ENCODE measurements at places on chromosomes 11 and 22.

- DNase-seq = no peak
Observed at GRCh38 chr11:118240999-118241763, 11.0 kb downstream of the MPZL3 start.

- DNase-seq = no peak
Observed at GRCh38 chr11:75954039-75954438, 139.0 kb downstream of the UVRAG start.

DNA sequence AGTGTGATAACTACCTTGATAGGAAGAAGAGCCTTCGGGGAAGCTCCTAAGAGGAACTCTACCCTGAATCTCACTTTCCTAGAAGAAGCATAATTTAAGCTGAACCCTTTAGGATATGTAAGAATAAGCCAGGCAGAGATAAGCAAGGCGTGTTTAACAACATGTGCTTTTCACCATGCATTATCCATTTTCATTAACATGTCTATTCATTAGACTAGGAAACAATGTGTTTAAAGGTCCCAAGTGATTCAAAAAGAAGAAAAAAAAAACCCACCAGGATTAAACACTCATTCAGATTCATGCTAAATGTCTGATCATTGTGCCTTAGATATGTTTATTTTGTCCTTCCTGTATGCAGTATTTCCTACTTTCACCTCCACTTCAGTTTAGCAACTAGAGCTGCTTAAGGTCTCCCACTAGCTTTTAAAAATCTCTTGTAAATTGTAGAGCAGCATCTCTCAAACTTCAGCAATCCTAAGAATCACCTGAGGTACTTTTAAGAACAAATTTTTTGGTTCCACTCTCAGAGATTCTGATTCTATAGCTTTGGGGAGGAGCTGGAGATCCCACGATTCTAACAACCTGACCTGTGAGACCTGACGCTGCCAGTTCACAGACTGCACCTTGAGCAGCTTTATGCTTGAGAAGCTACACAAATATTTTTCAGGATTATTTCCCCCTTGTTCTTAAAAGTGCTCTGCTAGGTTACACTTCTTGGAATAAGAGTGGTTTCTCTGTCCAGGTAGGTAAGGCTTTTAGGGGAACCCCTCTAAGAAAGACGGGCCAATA is 955.4 kb upstream of the CCDC90B start:
- DNase-seq = no peak

DNA sequence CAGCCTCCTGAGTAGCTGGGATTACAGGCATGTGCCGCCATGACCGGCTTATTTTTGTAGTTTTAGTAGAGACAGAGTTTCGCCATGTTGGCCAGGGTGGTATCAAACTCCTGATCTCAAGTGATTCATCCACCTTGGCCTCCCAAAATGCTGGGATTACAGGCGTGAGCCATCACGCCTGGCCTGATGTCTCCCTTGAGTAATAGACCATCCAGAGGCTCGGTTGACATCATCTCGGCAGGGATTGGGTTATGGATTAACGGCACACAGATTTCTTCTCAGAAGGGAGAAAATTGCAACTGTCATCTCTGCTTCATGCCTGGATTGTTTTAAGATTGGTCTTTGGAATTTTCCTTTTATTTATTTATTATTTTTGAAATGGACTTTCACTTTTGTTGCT is 239.2 kb upstream of the LARGE1 start:
- DNase-seq = no peak

GRCh38 chr11:11998091-11998781 is 10.2 kb downstream of the DKK3 start:
- DNase-seq = no peak

- no peak for DNase-seq
Observed at GRCh38 chr11:12319461-12319951, 57.9 kb upstream of the PARVA start.

DNA sequence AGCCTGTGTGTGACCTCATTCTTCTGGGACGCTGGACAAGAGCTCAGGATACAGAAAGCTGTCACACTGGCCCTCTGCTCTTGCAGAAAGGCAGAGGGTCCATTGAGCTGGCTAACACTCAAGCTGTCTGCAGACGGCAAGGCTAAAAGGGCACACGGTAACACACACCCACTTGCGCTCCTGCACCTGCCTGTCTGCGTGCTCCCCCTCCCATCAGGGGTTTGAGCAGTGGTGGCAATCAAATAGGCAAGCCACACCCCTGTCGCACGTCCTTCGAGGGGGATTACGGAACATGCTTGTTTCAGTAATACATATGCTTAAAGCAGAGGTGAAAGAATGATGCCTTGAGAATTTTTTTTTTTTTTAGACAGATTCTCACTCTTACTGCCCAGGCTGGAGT is 7.1 kb upstream of the QSER1 start:
- DNase-seq = no peak

DNA sequence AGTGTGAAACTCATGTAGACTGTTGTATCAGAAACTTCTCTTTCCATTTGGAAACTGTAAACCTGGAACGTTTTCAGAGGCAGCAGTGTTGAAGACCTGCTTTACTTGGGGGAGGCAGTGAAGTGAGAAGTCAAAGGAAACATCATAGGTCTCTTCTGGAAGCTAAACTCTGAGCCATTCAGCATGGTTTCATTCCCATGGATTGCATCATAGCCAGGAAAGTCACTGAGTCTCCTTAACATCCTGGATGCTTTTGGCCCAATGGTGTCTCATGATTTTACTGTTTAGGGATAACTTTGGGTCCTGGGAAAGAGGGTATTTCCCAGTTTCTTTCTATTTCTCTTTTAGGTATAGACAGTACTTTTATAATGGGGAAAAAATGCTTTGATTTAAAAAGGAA is 153.2 kb upstream of the E2F8 start:
- no peak for DNase-seq

GRCh38 chr22:30219049-30219654 is 27.4 kb downstream of the LIF start:
- no peak for DNase-seq

DNA sequence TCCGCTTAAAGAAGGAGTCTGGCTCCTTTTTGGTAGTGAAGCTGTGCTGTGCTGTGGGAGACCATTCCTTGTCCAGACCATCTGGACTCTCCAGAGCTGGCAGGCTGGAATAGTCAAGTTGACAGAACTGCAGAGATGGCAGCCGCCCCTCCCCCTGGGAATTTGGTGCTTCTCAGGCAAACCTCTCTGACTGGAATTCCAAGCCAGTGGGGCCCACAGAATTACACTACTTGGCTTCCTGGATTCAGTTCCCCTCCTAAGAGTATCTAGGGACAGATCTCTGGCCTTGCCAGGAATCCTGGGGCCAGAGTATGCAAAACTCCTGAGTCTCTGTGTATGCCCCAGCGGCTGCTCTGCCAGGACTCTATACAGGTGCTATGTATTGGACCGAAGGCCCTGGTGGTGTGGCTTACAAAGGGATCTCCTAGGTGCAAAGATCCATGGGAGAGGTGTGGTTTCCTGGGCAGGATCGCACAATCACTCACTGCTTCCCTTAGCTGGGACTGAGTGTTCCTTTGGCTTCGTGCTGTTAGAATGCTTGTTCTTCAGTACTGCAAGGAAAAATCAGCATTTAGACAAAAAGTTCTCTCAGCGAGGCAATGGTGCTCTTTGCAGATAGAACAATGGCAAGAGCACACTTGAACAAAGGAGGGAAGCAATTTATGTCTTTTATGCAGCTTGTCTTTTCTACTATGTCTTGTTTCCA is 86.8 kb downstream of the PRMT3 start:
- no peak for DNase-seq

DNA sequence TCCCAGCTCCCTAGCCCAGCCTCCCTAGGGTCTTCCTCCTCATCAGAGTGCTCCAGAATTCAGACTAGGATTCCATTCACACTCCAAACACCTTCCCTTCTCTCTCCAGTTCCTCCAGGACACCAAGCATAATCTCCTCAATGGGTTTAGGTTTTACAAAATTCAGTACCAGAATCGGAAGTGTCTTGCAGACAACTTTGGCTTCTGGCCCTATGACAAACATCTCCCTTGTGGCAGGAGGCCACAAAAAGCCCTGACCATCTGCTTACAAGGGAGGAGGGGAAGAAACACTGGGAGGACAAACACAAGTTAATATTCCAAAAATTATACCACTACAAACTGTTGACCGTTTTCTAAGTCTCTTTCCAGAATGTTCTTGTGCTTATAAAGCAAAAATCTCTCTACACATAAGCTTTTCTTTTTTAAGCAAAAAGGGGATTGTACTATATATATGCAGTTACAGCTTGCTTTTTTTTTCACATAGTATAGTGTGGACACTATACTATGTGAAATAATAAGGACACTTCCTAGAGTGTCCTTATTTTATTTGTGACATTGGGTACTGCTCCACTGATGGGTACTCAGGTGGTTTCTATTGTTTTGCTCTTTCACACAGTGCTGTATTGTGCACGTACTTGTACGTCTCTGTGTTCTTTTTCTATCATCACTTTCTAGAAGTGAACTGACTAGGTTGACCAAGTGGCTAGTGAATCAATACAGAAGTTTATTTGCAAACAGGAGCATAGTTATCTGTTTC is 78.7 kb downstream of the BDNF start:
- DNase-seq = no peak

All from stimulated activated CD8-positive, alpha-beta memory T cell treated with anti-CD3 and anti-CD28 coated beads, Interleukin-4, amount 100 ng/mL, for 24 hours (primary cell).